NCI-H524 treated with DMSO at 0.1 percent for 48 hours (cell line): ENCODE measurements at places on chromosomes 16 and 17.

- no peak for DNase-seq
Observed at GRCh38 chr17:52995147-52995546, 827.6 kb upstream of the KIF2B start.

DNA sequence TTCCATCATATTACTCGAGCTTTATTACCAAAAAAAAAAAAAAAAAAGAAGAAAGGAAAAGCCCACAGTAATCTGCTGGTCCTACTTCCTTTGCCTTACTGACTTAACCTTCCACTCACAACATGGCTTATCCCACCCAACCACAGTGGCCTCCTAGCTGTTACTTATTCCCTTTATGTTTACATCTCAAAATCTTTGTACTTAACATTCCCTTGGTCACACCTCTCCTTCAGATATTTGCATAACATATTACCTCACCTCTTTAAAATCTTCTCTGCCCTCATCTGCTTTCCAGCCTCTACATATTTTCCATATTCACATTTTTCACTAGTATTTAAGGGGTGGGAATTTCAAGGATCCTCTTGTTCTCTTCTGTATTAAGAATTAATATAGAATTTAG is 327.0 kb upstream of the TBX2 start:
- no peak for DNase-seq

GRCh38 chr17:38451840-38452529 is 23.7 kb downstream of the ARHGAP23 start:
- no peak for DNase-seq

- no peak for DNase-seq
Observed at GRCh38 chr17:40328386-40328766, 19.4 kb downstream of the RARA start.

DNA sequence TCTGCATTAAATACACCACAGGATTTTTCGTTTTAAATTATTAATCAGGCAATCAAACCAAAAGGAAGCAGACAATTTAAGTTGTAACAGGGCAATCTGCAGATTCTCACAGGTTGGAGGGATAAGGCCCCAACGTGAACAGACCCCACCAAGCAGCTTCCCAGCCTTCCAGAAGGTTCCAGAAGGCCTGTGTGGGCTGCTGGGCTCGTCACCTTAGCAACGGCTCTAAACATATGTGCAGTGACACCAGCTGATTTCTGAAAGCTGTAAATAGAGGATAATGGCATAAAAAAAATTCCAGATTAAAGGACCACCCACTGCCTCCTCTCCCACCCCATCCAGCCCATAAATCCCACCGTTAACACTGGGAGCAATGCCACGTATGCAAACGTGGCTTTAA is 123.8 kb downstream of the ZNF778 start:
- DNase-seq: no peak

DNA sequence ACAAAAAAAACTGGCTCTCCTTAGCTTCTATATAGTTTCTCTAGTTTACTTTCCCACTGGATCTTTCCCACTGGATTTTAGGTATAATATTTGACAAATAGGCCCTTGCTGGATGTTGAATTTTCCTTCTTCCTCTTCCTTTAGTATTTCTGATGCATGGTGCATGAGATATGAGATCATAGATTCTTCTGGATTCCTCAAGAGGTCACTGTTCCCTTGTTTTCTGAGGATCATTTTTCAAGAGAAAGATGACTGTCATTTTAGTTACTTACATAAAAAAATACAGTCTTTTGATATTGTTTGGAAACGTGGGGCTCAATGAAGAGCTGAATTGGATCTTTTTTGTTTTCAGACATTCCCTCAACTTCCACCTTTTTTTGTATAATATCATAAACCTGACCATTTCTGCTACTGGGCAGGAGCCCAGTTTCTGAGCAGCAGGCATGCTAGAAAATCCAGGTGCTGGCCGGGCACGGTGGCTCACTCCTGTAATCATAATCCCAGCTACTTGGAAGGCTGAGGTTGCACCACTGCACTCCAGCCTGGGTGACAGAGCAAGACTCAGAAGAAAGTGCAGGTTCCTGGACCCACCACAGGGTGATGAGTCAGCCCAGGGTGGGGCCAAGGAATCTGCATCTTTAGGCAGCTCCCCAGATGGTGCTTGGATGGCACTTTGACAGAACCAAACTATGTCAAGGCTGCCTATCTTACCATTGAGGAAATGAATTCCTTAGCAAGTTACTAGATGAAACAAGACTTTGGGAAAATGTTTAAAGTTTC is 70.3 kb downstream of the SDR42E1 start:
- DNase-seq: peak; percentile 28

DNA sequence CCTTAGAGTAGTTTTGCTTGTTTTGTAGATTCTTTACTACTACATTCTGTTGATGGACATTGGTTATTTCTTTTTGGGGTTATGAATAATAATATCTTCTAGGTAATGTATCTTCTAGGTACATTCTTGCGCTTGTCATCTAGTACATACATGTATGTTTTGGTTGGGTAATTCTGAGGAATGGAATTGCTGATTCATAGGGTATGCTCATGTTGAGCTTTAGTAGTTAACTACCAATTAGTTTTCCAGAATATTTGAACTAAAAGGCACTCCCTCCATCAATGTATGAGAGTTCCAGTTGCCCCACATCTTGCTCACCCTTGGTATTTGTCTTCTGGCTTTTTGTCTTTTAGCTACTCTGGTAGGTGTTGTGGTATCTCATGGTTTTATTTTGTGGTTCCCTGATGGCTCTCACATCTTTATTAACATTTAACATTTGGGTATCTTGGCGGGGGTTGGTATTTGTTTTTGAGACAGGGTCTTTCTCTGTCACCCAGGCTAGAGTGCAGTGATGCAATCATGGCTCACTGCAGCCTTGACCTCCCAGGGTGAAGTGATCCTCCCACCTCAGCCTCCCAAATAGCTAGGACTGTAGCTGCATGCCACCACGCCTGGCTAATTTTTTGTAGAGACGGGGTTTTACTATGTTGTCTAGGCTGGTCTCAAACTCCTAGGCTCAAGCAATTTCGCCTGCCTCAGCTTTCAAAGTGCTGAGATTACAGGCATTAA is 47.1 kb downstream of the SLC6A4 start:
- no peak for DNase-seq

- DNase-seq: no peak
Observed at GRCh38 chr16:65413861-65414260, 292.0 kb upstream of the CDH11 start.

- DNase-seq: no peak
Observed at GRCh38 chr16:83338941-83339340, 468.8 kb upstream of the HSBP1 start.

DNA sequence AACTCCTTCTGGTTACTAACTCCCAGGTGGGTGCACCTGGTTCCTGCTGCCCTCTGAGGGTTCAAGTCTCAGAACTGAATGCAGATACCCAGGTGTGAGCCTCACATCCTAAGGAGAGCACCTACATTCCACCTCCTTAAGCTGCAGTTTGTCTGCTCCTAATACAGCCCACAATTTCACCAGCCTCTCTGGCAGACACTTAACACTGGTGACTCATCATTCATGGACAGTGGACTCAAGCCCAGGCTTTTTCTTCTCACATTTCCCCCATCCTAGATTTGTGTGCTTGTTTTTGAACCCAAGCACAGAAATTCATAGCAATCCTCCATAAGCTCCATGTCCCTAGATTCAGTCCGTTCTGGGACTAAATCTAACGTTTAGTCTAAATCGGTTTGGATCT is 7.0 kb upstream of the MAF start:
- no peak for DNase-seq

- no peak for DNase-seq
Observed at GRCh38 chr17:74860229-74860871, 665 bp upstream of the GRIN2C start.

DNA sequence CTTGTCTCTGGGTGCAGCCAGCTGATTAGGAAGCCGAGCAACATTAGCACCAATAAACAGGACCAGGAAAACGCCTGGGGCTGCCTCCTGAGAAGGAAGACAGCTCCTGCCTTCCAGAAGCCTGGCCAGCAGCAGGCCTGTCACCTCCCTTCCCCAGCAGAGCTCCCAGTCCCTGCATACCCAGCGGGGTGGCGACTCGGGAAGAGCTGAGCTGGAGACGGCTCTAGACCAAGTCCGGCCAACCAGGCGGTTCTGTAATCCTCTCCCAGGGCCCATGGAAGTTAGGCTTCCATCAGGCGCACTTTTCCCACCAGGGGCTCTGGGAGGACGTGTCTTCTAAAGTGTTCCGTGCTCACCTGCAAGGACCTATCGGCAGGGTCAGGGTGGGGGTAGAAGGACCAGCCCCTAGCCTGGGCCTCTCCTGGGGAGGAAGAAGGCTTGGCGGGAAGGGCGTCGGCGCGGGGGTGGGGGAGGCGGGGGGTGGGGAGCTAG is 12.0 kb upstream of the CLUH start:
- no peak for DNase-seq

GRCh38 chr17:41907185-41907556 is 11.6 kb downstream of the ACLY start:
- no peak for DNase-seq

DNA sequence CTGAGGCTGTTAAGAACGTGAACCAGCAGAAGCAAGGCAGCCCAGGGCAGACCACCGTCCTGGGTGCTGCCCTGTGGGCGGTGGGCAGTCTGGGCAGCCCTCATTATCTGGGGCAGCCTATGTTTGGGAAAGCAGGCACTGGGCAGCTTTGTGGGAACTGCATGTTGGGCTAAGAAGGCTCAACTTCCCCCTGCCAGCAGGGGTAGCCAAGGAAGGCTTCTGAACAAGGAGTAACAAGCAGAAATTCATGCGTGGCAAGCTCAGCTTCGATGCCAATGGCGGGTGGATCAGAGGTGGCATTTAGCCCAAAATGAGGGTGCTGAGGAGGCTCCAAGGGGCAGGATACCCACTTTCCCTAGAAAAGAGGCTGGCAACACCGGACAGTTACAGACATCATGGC is 42.7 kb upstream of the METRNL start:
- no peak for DNase-seq

DNA sequence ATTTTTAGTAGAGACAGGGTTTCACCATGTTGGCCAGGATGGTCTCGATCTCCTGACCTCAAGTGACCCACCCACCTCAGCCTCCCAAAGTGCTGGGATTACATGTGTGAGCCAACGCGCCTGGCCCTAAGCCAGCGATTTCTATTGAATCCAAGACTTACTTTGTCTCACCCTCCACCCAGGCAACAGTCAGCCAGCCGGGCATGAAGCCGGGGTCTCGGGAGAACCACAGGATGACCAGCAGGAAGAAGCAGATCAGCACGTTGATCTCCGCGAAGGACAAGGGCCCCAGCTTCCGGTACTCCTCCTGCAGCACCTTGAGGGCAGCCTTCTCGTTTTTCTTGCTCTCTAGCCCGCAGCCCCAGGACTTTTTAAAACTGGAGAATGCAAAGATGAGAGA is 17.6 kb downstream of the SLC13A5 start:
- no peak for DNase-seq

DNA sequence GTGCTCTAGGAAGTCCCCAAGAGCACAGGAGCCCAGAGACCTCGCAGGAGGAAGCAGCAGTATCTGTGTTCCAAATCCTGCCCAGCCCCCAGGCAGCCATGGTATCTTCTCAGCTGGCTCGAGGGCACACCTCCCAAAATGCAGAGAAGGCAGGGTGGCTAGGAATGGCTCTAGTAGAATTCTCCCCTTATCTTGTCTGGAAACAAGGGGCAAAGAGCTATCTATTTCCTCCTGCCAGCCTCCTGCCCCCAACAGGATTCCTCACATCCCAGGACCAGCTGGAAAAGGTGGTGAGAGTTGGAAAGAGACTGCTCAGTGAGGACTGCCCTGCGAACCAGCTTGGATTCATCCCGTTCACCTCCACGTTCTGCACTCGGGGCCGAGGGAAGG is 8.6 kb upstream of the TSPOAP1 start:
- DNase-seq: no peak

- peak; percentile 43 for DNase-seq
Observed at GRCh38 chr17:82611140-82612058, 36.8 kb downstream of the WDR45B start.

DNA sequence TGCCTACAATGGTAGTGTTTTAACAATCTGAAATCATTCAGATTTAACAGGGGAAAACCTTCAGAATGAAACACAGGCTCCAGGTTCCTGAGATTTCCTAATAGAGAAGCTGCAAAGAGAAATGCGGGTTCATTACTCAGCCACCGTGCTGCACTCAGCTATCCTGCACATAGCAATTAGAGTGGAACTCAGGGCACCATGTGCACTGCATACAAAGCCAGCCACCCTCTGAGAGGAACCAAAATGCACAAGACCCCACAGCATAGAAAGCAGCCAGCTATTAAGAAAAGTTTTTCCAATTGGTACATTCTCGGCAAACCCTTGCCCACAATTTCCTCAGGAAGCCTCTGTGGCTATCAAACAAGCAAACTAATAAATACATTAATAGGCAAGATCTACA is 37.4 kb downstream of the TOM1L2 start:
- no peak for DNase-seq

DNA sequence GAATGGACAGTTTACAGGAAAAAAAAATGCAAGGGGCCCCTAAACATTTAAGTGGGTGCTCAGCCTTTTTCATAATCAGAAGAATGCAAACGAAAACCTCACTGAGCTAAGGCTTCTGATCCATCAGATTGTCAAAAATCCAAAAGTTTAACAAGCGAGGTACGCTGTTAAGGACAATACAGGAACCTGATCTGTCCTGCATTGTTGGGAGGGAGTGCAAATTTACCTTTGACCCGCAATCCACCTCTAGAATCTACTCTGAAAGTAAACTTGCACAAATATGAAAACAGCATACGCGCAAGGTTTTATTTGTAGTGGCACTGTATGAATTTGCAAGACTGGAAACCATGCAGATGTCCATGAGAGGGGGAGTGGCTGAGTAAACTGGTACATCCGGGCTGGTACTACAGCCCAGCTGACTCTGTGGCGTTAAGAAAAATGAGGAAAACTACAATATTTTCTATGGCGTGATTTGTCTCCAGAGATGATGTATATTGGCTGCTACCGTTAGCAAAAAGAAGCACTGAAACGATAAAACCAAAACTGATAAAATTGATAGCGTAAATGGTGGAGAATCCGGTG is 28.8 kb upstream of the ST6GALNAC1 start:
- DNase-seq: no peak

DNA sequence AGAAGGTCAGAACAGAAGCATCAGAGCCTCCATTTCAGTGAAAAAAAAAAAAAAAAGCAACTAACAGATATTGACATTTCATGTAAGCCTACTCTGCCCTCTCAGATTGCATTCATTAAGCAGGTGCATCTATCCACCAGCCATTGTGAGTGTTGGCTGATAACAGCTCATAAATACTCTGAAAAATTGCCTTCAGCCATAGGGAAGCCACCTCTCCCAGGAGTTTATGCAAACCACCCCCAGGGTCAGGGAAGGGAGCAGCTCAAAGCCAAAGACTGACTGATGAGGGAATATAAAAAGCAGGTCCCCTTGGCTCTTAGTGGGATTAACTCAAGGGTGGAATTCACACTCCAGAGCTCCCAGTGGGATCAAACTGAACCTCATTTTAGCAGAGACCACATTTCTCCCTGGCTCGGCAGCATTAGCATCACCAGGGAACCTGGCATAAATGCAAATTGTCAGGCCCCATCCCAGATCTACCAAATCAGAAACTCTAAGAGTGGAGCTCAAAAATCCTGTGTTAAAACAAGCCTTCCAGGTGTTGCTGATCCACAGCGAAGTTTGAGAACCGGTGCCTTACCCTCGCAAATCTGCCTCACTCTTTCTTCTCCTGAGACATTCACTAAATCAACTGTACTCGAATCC is 14.2 kb downstream of the APOH start:
- DNase-seq: no peak

GRCh38 chr17:79125503-79125902 is 50.9 kb downstream of the ENGASE start:
- no peak for DNase-seq
